Activated CD8-positive, alpha-beta memory T cell treated with anti-CD3 and anti-CD28 coated beads, Interleukin-2, amount 10 ng/mL, durations not matched to agents 7 days and 5 days (primary cell): ENCODE measurements at places on chromosomes 4 and X. TPM values are rescaled to one million over a fixed set of nuclear protein-coding genes. Genes with fewer than 3 reads are reported as not detected.

The SH2D1A gene
- total RNA-seq = 61.8 TPM

The MXRA5 gene
- total RNA-seq = not detected

The TNIP3 gene
- 9.3 TPM for total RNA-seq

DNA sequence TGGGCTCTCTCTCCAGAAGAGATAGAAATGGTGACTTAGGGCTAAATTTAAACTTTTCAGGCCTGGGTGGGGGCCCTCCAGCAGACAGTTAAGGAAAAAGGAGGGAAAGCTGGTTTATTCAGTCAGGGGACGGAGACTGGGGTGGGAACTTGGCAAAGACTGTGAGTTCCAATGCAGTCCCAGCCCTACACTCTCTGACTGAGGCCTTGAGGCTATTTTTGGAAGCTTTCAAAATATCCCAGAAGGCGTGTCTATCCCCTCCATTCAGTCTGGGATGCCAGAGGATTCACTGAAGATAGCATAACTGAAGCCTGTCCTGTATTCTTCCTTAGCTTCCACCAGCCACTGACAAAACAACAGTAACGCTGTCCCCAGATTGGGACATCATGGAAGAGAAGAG, 32.1 kb upstream of the MSN start:
- no peak for DNase-seq

The IQCM gene
- total RNA-seq = not detected

GRCh38 chr4:52256522-52256921, 205.4 kb downstream of the SPATA18 start:
- DNase-seq = no peak

The PPP2R2C gene
- total RNA-seq = not detected

- DNase-seq = no peak
Measured at GRCh38 chr4:137946453-137947174, 295.5 kb downstream of the SLC7A11 start.
